ENCODE measurements at places on chromosomes 2 and 18.

- no peak for DNase-seq
Observed at GRCh38 chr2:219951099-219951498, 323.7 kb downstream of the SLC4A3 start.

GRCh38 chr2:37367984-37368383 is 23.6 kb downstream of the QPCT start:
- DNase-seq: no peak

GRCh38 chr18:45109271-45109670 is 428.6 kb downstream of the SETBP1 start:
- no peak for DNase-seq

- DNase-seq: no peak
Observed at GRCh38 chr2:170044751-170045478, 133.0 kb upstream of the MYO3B start.

DNA sequence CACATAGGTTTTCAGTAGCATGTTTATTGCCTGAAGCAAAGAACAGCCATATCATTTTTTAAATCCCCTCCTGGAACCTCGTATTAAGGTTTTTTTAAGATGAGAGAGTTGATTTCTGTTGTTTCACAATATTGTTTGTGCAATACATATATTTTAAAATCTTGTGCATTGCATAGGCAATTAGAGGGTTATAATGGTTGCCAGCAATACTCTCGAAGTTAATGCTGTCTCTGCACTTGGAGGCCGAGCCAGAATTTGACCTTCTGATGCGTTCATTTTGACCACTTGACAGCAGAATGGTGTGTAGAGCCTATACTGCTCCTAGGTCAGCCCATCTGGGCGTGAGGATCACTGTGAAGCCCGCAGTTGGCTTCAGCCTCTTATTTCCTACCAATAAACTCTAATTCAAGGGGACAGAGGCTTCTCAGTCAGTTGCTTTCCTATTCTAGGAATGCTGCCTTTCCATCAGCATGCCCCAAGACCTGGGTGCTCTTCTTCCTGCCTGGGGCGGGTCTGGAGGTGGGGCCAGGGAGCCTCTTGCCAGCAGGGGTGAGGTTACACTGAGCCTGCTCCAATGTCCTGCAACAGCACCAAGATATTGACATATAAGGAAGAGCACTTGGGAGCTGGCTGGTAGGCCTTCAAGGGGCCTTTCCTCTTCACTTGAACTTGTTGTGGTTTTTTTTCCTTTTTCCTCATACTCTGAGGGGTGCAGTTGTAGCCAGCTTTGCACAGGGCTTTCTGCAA is 91.4 kb upstream of the BCL2L11 start:
- DNase-seq: no peak

DNA sequence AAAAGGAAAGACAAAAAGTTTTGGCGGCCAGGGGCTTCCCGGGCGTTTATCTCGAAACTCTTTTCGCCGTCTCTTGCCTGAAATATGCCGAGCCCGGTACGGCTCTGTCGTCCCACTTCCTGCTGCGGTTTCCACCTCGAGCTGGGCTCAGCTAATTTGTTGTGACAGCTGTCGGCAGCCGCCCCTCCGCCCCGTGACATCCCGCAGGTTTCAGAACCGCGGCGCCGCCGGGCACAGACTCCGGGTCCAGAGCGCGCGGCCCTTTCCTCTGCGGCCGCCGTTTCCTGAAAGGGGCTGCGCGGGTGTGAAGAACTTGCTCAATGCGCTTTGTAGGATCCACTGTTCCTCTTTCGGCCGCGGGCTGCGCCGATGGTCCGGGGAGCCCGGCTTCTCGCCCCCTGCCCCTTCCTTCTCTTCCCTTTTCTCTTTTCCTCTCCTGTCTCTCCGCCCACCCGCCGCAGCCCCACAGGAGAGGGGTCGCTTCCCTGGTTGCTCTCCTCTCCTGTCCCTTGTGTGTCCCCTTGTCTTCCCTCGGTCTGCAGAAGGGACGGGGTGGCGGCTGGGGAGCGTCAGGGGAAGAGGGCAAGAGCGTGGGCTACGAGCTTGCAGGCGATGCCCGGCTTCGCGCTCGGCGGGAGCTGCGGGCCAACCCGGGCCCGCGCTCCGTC is 648 bp downstream of the ARID5A start:
- peak; percentile 86 for DNase-seq

DNA sequence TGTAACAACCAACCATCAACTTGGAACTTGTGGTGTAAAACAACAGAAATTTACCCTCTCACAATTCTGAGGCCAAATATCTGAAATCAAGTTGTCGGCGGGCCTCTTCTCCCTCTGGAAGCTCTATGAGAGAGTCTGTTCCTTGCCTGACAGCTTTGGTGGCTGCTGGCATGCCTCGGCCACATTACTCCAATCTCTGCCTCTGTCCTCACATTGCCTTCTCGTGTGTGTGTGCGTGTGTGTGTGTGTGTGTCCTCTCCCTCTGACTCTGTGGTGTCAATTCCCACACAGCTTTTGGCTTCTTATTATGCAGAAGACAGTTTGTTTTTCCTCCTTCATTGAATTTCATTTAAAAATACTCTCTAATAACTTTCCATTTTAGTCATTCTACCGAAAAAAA is 50.4 kb downstream of the ZDBF2 start:
- DNase-seq: no peak

DNA sequence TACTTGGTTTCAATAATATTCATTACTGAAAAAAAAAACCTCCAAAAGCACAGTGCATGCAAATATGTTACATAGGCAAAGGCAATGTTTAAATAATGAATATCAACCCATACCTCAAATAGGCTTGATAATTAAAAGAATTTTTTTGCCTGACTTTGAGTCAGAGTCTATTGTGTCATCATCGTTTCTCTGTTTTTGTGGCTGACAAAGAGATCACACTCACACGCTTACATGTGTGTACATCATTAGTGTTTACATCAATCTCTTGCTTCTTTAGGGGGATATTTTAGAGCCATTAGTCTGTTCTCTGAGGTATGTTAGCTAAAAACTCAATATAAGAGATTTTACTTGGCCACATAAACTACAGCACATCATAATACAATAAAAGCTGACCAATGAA is 150.3 kb upstream of the MMADHC start:
- no peak for DNase-seq

Data from activated naive CD8-positive, alpha-beta T cell treated with anti-CD3 and anti-CD28 coated beads, Interleukin-2, amount 50 U/mL, for 24 hours (primary cell).